ENCODE measurements at places on chromosomes 7 and 10.

- DNase-seq, result no peak
Observed at GRCh38 chr10:126165874-126166273, 222.4 kb downstream of the ADAM12 start.

GRCh38 chr7:133110312-133110711 is 28.4 kb upstream of the CHCHD3 start:
- DNase-seq, result no peak

DNA sequence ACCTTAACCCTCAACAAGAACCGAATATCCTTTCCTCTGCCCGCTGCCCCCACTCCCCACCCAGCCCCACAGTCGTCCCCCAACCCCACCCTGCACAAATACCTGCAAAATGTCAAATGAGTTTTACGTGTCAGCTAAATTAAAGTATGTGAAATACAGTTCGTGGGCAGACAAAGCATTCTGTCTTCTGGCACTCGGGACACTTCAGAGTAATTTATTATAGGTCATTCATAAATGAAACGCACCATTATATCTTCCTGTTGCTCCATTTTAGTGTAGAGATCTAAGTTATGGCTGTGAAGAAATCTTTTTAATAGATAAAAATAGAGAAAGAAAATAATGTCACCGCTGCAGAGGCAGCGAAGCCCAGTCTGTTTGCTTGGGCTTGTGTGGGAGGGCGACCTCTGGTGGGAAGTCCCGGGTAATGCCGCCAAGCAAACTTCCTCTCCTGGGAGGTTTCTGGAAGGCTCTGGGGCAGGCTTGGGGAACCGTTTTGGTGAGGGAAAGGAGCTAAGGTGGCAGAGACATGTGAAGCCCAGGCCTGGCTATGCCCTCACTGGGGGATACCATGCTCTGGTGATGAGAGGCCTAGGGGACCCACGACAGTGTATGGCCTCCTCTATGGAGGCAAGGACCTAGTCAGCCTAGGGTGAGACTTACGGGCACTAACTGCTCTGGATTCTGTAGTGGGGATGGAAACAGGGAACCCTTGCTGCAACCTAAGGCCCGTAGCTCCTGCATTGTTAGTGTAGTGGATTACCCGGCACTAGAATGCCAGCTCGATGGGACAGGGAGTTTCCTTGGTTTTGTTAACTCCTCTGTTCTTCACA is 604.9 kb downstream of the LRMDA start:
- peak; percentile 59 for DNase-seq

DNA sequence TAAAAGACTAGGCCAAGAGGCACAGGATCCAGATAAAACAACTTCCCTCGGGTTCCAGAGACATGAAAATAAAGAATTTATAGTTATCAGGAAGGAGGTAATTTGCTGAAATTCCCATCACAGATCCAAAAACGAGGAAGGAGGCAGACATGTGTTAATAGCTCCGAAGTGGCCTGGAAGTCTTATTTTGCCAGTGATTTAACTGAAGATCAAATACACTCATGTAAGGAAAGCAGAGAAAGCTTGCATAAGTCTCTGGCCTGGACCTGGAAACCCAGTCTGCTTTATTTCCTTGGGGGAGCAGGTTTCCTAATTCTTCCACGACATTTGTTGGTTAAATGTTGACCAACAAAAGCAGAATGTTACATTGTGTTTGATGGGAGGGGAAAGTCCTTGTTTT is 498.7 kb upstream of the C7orf33 start:
- no peak for DNase-seq

- DNase-seq, result no peak
Observed at GRCh38 chr7:23532490-23533237, 883 bp upstream of the TRA2A start.

- no peak for DNase-seq
Observed at GRCh38 chr10:80405626-80406025, 2.7 kb upstream of the PRXL2A start.

DNA sequence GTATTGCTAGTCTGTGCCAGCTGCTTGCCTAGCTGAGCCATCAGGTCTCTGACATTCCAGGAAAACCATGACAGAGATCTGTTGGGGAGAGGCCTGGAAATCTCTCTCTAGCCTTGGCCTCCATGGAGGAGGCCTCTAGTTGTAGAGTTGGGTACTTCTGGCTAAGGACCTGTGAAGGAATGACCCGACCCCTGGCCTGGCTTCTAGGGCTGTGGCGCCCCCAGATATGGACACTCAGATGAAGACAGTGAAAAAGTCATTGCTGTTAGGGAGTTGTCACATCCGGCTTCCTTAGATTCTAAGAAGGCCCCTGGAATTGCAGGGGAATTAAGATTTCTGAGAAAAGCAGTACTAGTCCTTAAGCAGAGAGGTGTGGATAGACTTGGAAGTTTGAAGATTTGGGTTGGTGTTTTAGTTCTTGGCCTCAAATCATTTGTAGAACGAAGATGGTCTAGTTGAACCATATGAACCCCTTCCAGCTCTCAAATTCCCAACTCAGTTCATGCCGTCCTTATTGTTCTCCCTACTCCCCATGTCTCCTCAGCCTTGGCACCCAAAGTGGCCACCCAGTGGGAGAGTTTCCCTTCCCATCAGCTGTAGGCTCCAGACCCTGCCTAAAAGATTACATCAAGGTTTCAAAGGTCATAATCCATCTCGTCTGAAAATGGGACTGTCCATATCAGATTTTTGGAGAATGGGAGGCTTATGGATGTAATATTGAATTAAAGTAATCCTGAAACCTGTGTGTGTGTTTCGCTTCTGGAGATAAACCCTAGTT is 7.0 kb downstream of the HHEX start:
- no peak for DNase-seq

GRCh38 chr7:138257459-138258196 is 181.4 kb downstream of the AKR1D1 start:
- no peak for DNase-seq

GRCh38 chr7:141889321-141889720 is 26.9 kb upstream of the OR9A4 start:
- DNase-seq, result no peak

DNA sequence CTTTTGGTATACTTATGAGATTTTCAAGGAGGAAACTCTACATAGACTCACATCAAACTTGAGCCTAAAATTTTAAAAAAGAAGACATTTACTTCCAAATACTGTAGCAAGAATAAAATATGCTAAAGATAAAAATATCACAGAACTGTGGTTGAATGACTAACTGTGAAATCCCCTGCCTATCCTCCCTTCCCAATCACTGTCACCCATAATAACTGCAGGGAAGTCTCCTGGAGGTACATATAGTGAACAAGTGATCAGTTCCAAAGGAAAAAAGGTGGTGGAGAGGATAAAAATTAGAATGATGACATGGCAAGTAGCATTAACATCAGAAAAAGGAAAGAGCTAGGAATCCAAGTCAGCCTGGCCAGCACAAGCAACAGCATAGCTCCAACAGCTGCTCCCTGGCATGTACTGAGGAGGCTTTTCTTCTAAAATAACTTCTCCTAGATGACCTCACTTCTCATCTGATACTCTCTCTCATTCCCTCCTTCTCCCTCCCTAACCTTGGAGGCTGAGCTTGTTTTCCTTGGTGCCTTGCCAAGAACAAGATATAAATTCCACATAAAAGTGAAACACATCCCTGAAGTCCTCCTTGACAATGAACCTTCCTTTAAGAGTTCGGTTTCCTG is 124.0 kb downstream of the IQUB start:
- no peak for DNase-seq

DNA sequence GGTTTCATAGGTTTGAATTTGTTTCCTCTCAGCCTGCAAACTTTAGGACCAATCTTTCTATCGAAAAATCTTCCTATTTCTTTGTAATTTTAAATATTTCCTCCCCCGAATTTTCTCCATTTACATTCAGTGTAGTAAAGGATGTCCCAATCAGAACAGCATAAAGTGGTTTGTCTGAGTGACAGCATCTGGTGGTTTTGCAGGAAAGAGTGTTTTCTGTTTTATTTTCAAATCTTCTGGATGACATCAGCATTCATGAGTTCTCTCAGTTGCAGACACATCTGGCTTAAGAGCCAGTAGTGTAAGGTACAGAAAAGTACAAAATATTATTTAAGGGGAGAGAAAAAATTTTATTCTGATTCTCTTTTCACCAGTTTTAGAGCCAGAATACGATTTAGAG is 634.8 kb downstream of the PHTF2 start:
- DNase-seq, result no peak

DNA sequence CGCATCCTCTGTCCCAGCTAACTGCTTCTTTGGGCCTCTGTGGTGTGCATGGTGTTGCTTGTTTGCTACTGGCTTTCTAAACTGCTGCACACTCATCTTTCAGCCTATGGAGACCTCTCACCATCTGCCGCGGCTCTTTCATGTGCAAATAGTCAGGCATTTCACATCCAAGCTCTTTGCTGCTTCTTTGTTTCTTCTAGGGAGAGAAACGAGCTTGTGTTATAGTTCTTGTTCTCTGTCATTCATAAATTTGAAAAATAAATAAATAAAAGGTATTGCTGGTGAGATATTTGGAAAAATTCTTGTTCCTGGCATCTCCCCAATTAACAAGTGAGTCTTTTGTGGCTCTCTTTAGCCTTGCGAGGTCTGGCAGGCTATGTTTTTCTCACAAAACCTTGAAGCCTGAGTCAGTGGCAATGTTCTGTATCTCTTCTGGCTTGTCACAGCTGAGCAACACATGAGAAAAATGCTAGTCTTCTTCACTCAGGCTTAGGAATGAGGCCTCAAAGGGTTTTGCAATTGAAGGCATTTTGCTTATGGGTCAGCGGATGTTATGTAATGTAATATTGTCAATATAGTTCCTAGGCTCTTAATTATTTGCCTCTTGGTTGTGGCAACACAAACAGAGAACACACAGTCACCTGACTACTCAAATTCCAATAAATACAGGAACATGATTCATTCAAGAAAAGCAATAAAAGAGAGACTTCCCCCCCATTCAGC is 274.0 kb downstream of the FRMD4A start:
- DNase-seq, result no peak

DNA sequence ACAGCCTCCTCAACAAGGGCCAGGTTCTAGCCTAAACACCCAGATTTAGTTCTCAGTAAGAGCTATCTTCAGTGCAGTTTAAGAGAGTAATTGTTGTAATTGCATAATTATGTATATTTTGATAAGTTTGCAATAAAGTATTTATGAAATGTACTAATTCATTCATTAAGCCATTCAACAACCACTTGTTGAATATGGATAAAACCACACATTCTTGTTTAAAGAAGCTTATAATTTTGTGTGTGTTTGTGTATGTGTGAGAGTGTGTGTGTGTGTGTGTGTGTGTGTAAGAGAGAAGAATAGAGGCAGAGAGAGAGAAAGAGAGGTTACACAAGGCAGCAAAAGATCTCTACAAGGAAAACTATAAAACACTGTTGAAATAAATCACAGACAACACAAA is 115.0 kb upstream of the SLC25A13 start:
- no peak for DNase-seq

GRCh38 chr7:152073352-152073751 is 47.9 kb downstream of the GALNT11 start:
- no peak for DNase-seq

DNA sequence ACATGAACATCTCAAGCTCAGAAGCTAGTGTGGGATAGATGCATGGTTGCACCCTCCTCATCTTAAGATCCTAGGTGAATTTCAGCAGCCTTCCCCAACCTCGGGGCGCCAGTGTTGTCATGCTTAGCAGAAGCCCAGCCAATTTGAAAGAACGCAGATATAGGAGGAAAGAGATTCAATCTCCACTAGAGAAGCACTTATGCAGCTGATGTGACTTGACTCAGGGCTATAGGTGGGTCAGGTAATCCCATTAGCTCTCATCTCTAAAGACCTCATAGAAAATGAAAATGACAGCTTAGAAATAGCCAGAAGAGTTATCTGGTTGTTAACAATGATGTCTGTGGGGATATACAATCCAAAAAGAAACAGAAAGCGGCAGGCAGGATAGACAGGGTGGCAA is 310.5 kb downstream of the GPAM start:
- DNase-seq, result no peak

DNA sequence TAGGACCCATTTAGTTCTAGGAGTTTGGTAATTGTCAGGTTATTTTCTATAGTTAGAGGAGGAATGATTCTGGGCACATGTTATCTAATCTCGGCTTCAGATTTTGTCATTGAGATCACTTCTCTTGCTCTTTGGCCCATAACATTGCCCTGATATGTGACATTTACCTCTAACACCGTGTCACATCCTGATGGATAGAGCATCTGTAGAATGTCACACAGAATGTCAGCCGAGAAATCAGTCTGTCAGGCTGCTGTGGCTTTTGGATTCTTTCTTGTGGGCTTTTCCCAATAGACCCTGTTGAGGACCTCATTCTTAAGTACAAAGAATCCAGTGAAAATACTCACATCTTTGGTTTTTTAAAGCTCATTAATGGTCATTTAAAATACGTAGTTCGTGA is 142.4 kb downstream of the LRRC4 start:
- no peak for DNase-seq

- DNase-seq, result no peak
Observed at GRCh38 chr7:31751726-31752125, 64.7 kb downstream of the PPP1R17 start.

DNA sequence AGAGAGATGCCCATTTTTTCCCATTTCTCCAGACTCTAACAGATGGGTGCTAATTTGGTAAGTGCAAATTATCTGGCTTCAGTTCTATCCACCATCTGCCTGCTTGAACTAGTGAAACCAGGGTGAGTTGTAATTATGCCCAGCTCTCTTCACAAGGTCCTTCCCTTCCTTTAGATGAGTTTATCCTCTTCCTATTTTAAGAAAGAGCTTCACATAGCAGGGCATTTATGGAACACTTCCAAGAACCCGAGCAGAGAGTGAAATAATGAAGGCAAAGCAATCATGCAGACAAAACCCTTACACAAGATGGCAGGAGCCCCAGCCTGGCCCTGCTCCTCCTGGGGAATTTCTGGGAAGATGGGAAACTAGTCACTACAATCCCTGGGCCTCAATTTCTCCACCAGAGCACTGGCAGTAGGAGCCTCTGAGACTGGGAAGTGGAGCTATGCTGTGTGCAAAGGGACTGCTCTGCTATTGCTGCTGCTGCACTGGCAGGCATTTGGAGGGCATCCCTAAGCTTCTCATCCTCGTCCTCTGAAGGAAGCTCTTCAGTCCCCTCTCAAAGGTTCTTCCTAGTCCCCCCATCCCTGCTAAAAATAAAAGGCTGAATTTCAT is 33.7 kb upstream of the PLXNA4 start:
- no peak for DNase-seq

GRCh38 chr10:114685456-114685855 is 27.4 kb upstream of the ABLIM1 start:
- DNase-seq, result no peak

- no peak for DNase-seq
Observed at GRCh38 chr10:95506056-95506737, 55.0 kb downstream of the SORBS1 start.

GRCh38 chr10:1483246-1483645 is 254.1 kb downstream of the ADARB2 start:
- no peak for DNase-seq

GRCh38 chr10:127148066-127148932 is 48.1 kb downstream of the INSYN2A start:
- DNase-seq, result no peak

- no peak for DNase-seq
Observed at GRCh38 chr10:127600479-127600878, 51.4 kb downstream of the NPS start.

GRCh38 chr7:2530071-2530987 is 10.8 kb downstream of the LFNG start:
- no peak for DNase-seq

All from occipital lobe (tissue), 3 donors.